ENCODE measurements at places on chromosomes 5 and 9. TPM values are rescaled to one million over a fixed set of nuclear protein-coding genes. Genes with fewer than 3 reads are reported as not detected.

- no peak for DNase-seq
Measured at GRCh38 chr9:121556082-121556481, 56.4 kb upstream of the GGTA1 start.

DNA sequence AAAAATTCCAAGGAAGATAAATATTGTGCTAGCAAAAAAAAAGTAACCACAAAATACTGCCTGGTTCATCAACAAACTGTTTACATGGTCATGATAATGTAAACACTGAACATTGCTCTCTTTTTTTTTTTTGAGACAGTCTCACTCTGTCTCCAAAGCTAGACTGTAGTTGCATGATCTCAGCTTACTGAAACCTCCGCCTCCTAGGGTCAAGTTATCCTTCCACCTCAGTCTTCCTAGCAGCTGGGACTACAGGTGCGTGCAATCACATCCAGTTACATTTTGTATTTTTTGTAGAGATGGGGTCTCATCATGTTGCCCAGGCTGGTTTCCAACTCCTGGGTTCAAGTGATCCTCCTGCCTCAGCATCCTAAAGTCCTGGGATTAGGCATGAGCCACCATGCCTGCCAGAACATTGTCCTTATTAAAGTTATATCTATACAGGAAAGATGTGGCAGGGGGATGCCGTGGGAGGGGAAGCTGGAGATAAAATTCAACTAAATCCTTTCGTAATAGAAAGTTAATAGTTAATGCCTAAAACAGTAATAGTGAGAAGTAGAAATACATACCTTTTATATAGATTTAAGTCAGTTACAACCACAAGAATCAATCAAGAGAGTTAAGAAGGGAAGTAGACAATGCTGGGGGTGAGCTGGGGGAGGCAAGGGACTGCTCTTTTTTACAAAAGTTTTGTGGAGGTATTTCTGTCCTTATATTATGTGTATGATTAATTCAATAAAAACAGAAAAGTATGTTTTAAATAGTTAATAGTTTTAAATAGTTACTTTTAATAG is 52.3 kb downstream of the RGMB start:
- no peak for DNase-seq

DNA sequence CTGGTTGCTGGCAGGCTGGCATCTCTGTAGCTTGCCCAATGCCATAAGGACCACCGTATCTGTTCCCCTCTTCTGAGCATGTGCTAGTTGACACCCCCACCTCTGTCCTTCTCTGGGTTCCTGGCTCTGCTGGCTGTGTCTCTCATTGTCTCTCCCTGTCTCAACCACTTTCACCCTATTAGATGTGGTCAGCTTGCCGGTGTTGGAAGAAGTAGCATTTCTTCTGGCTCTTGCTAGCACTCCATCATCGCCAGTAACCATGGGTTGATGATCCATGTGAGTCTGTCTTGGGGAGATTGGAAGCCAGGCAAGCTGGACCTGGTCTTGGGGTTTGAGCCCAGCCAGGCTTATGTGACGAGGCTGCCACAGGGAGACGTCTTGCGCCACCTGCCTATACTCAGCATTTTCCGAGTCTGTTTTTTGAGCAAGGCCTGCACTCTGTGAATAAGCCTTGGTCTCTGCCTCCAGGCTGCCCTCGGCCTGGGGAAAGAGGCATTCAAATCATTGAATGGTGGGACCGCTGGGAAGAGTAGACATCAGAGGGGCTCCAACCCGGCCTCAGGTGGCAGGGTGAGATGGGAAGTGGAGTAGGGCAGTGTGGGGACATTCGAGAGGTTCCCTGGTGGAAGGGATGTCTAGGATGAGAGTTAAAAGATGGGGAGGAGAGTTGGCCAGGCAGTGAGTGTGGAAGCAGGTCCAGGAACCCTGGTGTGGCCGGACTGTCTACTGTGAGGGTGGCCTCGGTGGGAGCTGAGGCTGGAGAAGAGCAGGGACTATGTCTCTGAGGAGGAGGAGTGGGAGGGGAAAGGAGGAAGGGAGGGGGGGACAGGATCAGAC is 74.3 kb downstream of the ZNF618 start:
- DNase-seq, result no peak

DNA sequence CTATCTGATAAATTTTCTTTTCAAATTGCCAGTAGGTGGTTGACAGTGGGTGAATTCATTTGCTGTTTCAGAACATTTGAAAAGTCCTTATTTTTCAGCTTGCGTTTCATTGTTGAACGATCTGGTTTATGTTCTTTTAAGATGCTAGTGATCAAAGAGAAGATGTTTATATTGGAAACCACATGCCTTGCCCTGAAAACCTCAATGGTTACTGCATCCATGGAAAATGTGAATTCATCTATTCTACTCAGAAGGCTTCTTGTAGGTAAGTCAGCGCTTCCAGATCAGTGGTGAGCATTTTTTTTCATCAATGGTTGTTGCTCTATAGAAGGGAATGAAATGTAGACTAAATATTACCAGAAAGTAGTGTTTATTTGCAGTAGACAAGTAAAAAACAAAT is 16.6 kb upstream of the CAVIN4 start:
- no peak for DNase-seq

DNA sequence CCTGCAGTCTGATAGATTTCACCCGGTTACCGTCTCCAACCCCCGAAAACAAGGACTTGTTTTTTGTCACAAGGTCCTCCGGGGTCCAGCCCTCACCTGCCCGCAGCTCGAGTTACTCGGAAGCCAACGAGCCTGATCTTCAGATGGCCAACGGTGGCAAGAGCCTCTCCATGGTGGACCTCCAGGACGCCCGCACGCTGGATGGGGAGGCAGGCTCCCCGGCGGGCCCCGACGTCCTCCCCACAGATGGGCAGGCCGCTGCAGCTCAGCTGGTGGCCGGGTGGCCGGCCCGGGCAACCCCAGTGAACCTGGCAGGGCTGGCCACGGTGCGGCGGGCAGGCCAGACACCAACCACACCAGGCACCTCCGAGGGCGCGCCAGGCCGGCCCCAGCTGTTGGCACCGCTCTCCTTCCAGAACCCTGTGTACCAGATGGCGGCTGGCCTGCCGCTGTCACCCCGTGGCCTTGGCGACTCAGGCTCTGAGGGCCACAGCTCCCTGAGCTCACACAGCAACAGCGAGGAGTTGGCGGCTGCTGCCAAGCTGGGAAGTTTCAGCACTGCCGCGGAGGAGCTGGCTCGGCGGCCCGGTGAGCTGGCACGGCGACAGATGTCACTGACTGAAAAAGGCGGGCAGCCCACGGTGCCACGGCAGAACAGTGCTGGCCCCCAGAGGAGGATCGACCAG is 121.3 kb downstream of the DAB2IP start:
- DNase-seq, result no peak

- no peak for DNase-seq
Measured at GRCh38 chr5:162654661-162655405, 587.3 kb downstream of the GABRG2 start.

- DNase-seq, result peak; percentile 87
Measured at GRCh38 chr9:128081056-128081455, 13.0 kb downstream of the SLC25A25 start.

DNA sequence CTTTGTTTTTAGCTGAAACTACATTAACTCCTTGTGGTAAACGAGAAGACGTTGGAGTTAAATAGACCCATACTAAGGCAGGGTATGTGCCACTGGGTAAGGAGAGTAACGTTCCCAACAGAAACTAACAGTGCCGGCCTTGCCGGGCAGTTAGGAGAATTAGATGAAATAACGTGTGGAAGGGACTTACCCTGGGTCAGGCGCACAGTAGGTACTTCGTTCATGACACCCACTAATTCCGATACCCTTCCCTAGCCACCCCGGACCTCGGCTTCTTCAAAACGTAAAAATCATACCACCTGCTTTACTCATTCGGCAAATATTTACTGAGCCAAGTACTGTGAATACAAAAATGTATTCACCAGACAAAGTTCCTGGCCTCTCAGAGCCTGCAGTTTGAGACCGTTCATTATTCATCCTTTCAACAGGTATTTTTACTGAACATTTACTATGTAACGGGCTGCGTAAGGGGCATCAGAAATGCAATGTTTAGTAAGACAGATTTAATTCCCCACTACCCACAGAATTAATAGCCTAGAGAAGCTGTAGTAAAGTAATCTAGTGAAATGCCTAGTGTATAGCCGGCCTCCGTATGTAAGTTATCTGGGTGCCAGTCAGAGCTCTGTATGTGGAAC is 3.2 kb upstream of the SMIM23 start:
- no peak for DNase-seq

GRCh38 chr9:130857864-130858738 is 23.0 kb downstream of the ABL1 start:
- peak; percentile 95 for DNase-seq

DNA sequence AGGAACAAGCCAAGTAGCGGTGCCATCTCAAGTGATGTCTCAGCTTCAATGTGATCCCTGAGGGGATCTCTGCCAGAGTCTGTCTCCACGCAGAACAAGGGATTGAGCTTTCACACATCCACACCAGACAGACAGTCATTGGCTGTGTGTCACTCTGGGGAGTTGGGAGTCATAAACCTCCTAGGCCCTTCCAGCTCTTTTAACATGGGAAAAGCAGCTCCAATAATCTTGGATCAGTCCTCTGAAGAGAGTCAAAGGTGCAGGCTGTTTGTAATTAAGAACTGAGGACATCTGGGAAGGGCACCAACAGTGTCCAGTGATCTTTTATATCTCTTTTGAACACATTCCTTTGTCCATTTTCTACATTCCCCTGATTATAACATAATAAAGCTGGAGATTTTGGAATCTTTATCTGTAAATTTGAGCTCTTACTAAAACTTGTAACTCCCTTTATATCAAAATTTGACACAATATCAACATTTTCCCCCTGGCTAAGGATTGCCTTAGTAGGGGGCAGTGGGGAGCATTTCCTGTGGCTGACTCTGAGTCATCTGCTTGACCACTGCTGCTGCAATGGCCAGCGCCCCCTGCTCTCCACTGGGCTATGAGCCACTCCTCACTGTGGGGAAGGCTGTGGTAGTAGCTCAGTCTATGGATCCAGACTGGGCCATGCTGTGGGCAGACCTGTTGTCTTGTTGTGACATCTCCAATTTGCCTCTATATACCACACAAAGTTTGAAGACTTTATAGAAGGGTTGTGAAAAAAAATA is 284.4 kb downstream of the OSTF1 start:
- no peak for DNase-seq

GRCh38 chr5:97406946-97407676 is 224.1 kb upstream of the RIOK2 start:
- no peak for DNase-seq

GRCh38 chr9:128254855-128255759 is 20.7 kb downstream of the GOLGA2 start:
- peak; percentile 76 for DNase-seq

GRCh38 chr5:77065256-77065655 is 21.8 kb downstream of the ZBED3 start:
- no peak for DNase-seq

GRCh38 chr5:145237843-145238242 is 597.3 kb downstream of the PRELID2 start:
- peak; percentile 66 for DNase-seq

DNA sequence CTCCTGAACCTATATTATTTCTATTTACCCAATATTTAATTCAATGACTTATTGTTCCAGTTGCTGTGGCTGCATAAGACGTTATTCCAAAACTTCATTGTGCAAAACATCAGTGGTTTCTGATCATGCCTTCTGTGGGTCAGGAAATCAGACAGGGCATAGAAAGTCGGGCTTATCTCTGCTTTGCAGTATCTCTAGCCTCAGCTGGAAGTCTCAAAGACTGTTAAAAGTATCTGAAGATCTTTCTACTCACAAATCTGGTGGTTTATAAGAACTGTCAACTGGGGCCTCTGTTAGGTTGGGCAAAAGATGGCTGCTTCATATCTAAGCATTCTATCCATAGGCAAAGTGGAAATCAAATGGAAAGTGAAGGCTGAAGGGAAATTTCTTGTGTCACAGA is 687.7 kb upstream of the ARRDC3 start:
- DNase-seq, result no peak

GRCh38 chr9:13904746-13905145 is 409.2 kb downstream of the NFIB start:
- DNase-seq, result no peak

DNA sequence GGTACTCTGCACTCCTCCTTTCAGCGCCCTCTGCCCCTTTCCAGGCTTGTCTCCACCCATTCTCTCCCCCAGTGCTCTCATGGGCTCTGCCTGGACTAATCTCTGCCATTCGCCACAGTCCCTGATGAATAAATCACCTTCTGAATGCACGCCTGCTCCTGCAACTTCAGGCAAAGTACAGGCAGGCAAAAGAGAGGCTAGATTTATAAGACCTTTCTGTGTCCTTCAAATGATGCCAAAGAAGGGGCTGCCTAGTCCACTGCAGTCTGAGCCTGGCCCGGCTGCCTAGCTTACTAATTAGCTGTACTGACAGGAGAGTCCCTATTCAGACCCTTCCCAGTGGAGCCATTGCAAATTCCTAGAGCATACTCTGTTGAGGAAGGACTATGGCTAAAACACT is 7.4 kb downstream of the FGF1 start:
- no peak for DNase-seq

- DNase-seq, result peak; percentile 8
Measured at GRCh38 chr5:173320259-173320658, 8.0 kb downstream of the STC2 start.

DNA sequence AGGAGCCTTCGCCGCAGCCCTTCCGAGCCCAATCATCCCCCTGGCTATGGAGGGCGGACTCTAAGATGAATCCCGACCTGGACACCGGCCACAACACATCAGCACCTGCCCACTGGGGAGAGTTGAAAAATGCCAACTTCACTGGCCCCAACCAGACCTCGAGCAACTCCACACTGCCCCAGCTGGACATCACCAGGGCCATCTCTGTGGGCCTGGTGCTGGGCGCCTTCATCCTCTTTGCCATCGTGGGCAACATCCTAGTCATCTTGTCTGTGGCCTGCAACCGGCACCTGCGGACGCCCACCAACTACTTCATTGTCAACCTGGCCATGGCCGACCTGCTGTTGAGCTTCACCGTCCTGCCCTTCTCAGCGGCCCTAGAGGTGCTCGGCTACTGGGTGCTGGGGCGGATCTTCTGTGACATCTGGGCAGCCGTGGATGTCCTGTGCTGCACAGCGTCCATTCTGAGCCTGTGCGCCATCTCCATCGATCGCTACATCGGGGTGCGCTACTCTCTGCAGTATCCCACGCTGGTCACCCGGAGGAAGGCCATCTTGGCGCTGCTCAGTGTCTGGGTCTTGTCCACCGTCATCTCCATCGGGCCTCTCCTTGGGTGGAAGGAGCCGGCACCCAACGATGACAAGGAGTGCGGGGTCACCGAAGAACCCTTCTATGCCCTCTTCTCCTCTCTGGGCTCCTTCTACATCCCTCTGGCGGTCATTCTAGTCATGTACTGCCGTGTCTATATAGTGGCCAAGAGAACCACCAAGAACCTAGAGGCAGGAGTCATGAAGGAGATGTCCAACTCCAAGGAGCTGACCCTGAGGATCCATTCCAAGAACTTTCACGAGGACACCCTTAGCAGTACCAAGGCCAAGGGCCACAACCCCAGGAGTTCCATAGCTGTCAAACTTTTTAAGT is 819 bp downstream of the ADRA1B start:
- peak; percentile 31 for DNase-seq

The SLC6A7 gene
- polyA plus RNA-seq, result not detected

The PCDHA4 gene
- polyA plus RNA-seq, result not detected

The AHRR gene
- 11.9 TPM for polyA plus RNA-seq

The CYSRT1 gene
- 0.75 TPM for polyA plus RNA-seq

The IL9 gene
- not detected for polyA plus RNA-seq

The CDKN2B gene
- polyA plus RNA-seq, result 8.9 TPM

The KCNIP1 gene
- polyA plus RNA-seq, result not detected

The IDNK gene
- polyA plus RNA-seq, result 5.9 TPM

The SLC27A6 gene
- polyA plus RNA-seq, result 0.11 TPM

The DDX4 gene
- polyA plus RNA-seq, result not detected
